Activated B cell treated with CpG ODN at 0.5 μM for 24 hours (primary cell): ENCODE measurements at places on chromosomes 12 and 14.
A peak's percentile ranks its signal among the peaks of the same experiment; 100 is the strongest.

- no peaks in the 10 kb centered on the region for H3K4me1 ChIP-seq
- no peak for DNase-seq
- peaks cover 8% of the 10 kb centered on the region for H3K27me3 ChIP-seq
- H3K36me3 ChIP-seq: no peaks in the 10 kb centered on the region
- no peak overlapping the region for H3K27ac ChIP-seq
- no peak overlapping the region for H3K4me3 ChIP-seq
Observed at GRCh38 chr12:65005716-65006115, 115.4 kb downstream of the WIF1 start.

DNA sequence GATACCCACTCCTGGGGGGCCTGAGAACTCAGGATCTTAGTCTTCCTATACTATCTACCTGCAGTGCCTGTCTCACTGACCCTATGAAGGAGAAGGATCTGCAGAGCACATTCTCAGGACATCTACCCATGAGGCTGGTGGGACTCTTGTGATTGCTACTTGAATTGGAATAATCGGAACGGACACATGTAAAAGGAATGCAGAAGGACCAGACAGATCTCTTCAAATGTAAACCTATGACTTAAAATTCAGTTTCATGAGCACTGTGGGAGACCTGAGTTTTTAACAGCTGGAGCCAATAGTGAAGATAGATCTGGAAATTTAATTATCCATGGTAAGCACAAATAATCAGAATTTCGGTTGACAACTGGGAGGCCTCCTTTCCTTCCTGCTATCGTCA lies 35.2 kb upstream of the CPSF6 start:
- no peak for DNase-seq
- no peak overlapping the region for H3K27ac ChIP-seq
- H3K27me3 ChIP-seq: no peaks in the 10 kb centered on the region

- H3K27me3 ChIP-seq: no peaks in the 10 kb centered on the region
- peaks cover 24% of the 10 kb centered on the region for H3K4me1 ChIP-seq
- H3K27ac ChIP-seq: peak overlapping the region; percentile 5
- no peak for DNase-seq
Observed at GRCh38 chr12:123937707-123938591, 34.7 kb downstream of the CCDC92 start.

DNA sequence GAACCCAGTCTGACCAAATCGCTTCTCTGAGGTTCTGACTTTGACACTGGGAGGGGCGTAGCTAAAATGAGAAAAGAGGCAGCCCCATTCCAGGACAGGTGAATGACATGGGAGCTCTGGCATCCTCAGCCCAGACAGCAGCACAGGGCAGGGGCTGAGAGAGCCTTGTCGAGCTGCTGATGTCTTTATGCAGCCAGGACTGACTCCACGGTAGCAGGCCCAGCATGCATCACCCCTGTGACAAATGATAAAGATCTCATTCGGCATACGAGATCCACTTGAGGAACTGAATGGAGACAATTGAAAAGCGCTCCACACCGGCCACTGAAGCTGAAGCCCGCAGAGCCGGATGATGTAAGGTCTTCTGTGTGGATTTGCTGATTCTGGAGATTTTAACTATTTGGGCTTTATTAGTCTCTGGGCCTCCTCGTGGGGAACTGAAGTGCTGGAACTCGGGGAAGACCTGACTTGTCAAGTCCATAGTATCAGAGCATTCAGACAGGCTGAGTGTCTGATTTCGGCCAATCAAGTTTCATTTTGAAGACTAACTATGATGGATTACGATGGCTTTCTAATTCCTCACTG lies 56.9 kb upstream of the MAP1LC3B2 start:
- no peak overlapping the region for H3K27ac ChIP-seq
- no peak for DNase-seq
- H3K4me1 ChIP-seq: no peaks in the 10 kb centered on the region
- no peak overlapping the region for H3K4me3 ChIP-seq

- no peak for DNase-seq
- no peak overlapping the region for H3K27ac ChIP-seq
- peaks cover 9% of the 10 kb centered on the region for H3K27me3 ChIP-seq
- no peak overlapping the region for H3K4me3 ChIP-seq
Observed at GRCh38 chr12:14833336-14833735, 10.0 kb downstream of the ART4 start.

DNA sequence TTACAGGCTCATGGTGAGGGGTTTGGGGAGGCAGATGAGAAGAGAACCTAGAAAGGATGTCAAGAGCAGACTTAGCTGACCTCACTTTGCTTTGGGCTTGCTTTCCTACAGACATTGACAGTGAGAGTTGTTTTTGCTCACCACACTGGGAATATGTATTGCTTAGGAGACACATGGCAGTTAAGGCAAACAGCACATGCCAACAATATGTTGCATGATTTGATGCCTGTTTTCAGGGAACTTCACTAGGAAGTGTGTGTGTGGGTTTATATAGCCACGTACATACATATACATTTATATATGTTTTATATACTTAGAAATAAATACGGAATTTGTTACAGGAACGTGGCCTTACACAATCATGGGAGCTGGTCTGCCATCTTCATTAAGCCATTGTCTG lies 346.1 kb downstream of the RGS6 start:
- no peak overlapping the region for H3K4me3 ChIP-seq
- H3K27ac ChIP-seq: no peak overlapping the region
- DNase-seq: no peak
- H3K4me1 ChIP-seq: no peaks in the 10 kb centered on the region
- no peaks in the 10 kb centered on the region for H3K36me3 ChIP-seq
- peaks cover 4% of the 10 kb centered on the region for H3K27me3 ChIP-seq
